ENCODE measurements at places on chromosomes 5 and 9. TPM values are rescaled to one million over a fixed set of nuclear protein-coding genes. Genes with fewer than 3 reads are reported as not detected.

The TLX3 gene
- not detected for total RNA-seq

The CCL27 gene
- not detected for total RNA-seq

The SCGB3A2 gene
- not detected for total RNA-seq

The FBXL17 gene
- total RNA-seq, result 11.8 TPM

The GABBR2 gene
- 0.13 TPM for total RNA-seq

The FOXI1 gene
- total RNA-seq, result not detected

All from aortic smooth muscle cell (primary cell).